Fibroblast of skin of right quadriceps (primary cell): ENCODE measurements at places on chromosomes 5 and 9.

DNA sequence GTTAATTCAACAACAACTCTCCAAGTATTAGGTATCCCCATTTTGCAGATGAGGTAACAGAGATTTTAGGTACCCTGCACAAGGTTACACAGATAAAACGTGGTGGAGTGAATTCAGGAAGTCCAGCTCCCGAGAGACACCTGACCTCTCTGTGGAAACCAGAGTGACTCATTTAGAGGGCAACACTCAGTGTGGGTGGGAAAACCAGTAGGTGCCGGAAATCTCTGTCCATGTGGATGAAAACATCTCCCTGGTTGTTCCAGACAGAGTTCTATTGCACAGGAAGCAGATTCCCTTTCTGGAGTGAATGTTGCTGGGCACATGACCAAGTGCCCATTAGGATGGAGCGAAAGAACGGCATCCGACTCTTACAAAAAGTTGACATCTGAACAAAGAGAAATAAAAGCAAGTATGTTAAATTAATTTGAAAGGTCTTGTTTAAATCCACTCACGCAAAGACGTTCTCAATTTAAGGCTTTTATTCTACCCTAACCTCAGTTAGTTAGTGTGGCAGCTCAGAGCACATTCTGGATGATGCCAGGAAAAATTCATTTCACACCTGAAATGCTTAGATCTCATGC, 391.9 kb upstream of the WWC1 start:
- peak; percentile 47 for DNase-seq

DNA sequence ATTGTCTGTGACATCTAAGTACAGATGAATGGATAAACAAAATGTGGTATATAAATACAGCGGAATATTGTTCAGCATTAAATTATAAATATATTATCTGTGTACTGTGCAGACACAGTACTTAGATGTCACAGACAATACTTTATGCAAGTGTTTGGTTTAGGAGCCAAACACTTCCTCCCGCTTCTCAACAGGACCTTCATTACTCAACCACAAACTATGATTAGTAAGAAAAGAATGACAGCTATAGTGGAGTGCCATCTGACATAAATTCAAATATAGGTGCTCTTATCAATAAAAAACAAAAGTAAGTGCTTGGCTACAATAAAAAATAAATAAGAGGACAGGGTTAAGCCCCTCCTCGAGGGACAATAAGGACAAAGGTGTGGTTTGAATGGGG, 38.9 kb upstream of the STX17 start:
- peak; percentile 29 for DNase-seq

DNA sequence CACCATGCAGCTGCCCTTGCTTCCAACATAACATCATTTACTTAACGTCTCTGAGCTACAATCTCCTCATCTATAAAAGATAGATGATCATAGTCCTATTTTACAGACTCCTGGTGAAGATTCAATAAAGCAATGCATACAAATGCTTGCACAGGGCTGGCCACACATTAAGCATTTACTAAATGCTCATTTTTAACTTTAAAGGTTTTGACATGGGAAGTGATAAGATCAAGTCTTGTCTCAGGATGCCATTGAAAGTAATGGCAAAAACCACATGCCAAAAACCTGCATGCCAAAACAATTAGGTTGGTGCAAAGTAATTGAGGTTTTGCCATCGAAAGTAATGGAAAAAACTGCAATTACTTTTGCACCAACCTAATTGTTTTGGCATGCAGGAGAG, 181.2 kb upstream of the ADRA1B start:
- DNase-seq: no peak

GRCh38 chr5:171593976-171594375, 174.5 kb downstream of the FGF18 start:
- no peak for DNase-seq

DNA sequence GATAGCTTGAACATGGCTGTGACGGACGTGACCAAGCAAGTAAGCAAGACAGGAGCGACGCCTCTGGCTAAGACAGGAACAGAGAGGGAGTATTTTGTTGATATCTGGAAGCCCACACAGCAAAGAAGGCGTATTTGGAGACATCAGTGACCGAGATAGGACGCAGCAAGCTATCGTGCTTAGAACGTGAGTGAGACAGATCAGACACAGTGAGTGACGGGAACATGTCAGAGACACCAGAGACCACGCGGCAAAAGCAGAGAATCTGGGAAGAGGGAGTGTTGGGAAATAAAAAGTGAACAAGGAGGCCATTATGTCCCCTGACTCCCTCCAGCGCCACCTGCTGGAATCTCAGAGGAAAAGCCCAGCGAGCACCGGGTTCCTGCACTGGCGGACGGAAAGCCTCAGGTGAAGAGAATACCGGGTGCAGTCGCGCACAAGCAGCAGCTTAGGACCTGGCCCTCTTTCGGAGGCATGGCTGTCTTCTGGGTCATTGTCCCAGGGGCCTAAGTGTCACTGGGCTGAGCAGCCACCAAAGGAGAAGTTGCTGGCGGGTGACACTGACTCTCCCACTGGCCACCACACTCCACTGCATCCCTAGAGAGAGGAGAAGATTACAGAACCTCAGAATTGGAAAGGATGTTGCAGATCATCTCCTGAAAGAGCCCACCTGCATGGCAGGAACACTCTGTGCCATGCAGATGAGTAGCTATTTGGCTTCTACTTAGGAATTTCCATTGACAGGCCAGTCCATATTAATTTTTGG, 99.1 kb downstream of the FBXO38 start:
- peak; percentile 19 for DNase-seq

- peak; percentile 74 for DNase-seq
These were observed 26.9 kb upstream of the PLIN2 start for GRCh38 chr9:19154135-19154612.

- no peak for DNase-seq
These were observed 6.5 kb downstream of the HK3 start for GRCh38 chr5:176892663-176893062.

DNA sequence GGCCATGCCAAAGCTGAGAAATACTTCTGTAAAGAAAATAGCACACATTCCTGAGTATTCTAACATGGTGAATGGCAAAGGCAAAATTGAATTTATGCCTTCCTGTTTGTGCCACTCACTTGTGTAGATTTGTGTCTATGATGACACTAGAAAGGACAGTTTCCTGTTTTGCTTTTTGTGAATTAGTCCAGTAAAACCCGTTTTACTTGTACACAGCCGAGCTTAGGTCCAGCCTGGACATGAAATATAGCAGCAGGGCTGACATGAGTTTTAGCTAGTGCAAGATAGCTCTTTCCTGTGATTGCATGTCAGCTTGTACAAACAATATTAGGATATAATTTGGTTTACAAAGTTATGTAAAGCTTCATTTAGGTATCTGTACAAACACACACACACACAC, 1891.7 kb upstream of the WWC1 start:
- no peak for DNase-seq

DNA sequence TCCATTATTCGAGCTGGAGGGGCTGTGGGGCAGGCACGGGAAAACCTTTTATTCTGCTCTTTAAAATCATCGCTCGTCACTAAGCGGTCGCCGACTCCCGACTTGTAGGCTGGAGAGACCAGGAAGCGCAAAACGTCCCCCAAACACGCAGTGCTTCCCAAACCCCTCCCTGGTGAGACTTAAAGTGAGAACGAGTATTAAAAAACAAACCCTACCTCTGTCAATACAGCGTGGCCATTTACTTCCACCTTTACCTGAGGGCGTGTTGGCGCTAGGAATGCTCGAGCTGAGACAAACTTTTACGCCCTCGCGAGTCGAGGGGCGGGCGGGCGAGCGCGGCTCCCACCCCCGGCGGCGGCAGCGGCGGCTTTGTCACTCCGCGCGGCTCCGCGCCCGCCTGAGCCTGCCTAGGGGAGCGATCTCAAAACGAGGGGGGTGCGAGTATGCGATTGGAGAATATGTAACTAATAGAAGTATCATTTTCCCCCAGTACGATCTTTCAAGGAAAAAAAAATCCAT, at the start of gene NR2F1-AS1:
Gene NR2F1-AS1, minus strand, starts transcription at position 293 of the 519 bp plus-strand sequence.
- DNase-seq: no peak

DNA sequence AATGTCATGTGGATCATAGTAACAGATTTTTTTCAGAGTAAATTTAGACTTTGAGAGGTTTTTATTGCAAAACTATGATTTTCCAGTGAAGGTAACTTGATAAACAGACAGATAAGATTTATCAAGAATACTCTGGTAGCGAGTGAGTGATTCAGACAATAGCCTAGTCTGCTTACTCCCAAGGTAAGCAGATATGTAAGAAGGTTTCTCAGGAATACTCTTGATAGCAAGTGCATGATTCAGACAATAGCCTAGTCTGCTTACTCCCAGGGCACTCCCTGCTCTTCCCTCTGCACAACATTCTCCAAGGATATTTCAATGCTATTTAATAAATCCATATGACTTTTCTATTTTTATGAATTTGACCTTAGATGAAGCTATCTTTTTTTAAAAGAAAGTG, 1881.5 kb downstream of the EFNA5 start:
- DNase-seq: no peak

GRCh38 chr9:4022435-4023067, 277.3 kb downstream of the GLIS3 start:
- no peak for DNase-seq
